Epithelial cell of alveolus of lung (primary cell): ENCODE measurements at places on chromosomes 5 and 9. TPM values are rescaled to one million over a fixed set of nuclear protein-coding genes. Genes with fewer than 3 reads are reported as not detected.

The ELAVL2 gene
- 0.96 TPM in 1 of 2 replicates, not detected in the other for total RNA-seq

The PRR7 gene
- total RNA-seq, result 9.3 and 10.0 TPM in 2 replicates

The PRSS3 gene
- 4.2 and 18.9 TPM in 2 replicates for total RNA-seq

The SLC4A9 gene
- total RNA-seq, result not detected in 2 replicates

The ADAMTS2 gene
- total RNA-seq, result 29.2 and 83.8 TPM in 2 replicates

The CDK7 gene
- 33.6 and 45.8 TPM in 2 replicates for total RNA-seq

The C1QTNF3 gene
- 0.13 and 0.64 TPM in 2 replicates for total RNA-seq

The SLC6A7 gene
- total RNA-seq, result under 0.01 TPM in 1 of 2 replicates, not detected in the other

The ERAP2 gene
- total RNA-seq, result 2.8 and 8.1 TPM in 2 replicates

The NR5A1 gene
- total RNA-seq, result not detected in 2 replicates

The F2R gene
- 111 and 137 TPM in 2 replicates for total RNA-seq

The UBE2QL1 gene
- total RNA-seq, result not detected in 2 replicates

The CPLANE1 gene
- 7.8 and 15.8 TPM in 2 replicates for total RNA-seq

The CER1 gene
- not detected in 2 replicates for total RNA-seq

The GPR150 gene
- 0.80 and 1.0 TPM in 2 replicates for total RNA-seq

The FBN2 gene
- 27.3 and 95.8 TPM in 2 replicates for total RNA-seq

The DAB2IP gene
- 9.3 and 17.2 TPM in 2 replicates for total RNA-seq

The S1PR3 gene
- total RNA-seq, result 89.6 and 137 TPM in 2 replicates

The RAD17 gene
- total RNA-seq, result 14.0 and 14.1 TPM in 2 replicates

The SAPCD2 gene
- 5.0 and 10.7 TPM in 2 replicates for total RNA-seq

The ST8SIA4 gene
- total RNA-seq, result 3.1 and 4.1 TPM in 2 replicates

The ACSL6 gene
- not detected in 2 replicates for total RNA-seq

The MYOZ3 gene
- 0.26 and 0.40 TPM in 2 replicates for total RNA-seq
